ENCODE measurements at places on chromosomes 13 and 19.

GRCh38 chr13:95547531-95548167 lies 4.9 kb upstream of the CLDN10 start:
- H3K4me3 ChIP-seq = no peak overlapping the region
- peaks cover 27% of the 10 kb centered on the region for H3K27me3 ChIP-seq
- no peak for DNase-seq
- no peak overlapping the region for H3K27ac ChIP-seq
- H3K36me3 ChIP-seq = no peaks in the 10 kb centered on the region
- H3K4me1 ChIP-seq = peaks cover 5% of the 10 kb centered on the region

- peak overlapping the region; percentile 97 for H3K27ac ChIP-seq
- peak; percentile 58 for DNase-seq
- H3K27me3 ChIP-seq = peaks cover 22% of the 10 kb centered on the region
- peak overlapping the region; percentile 99 for H3K4me3 ChIP-seq
- H3K36me3 ChIP-seq = peaks cover 47% of the 10 kb centered on the region
- peaks cover 65% of the 10 kb centered on the region for H3K4me1 ChIP-seq
These were observed 622 bp downstream of the RASA3 start for GRCh38 chr13:114131583-114132418.

- H3K27ac ChIP-seq = peak overlapping the region; percentile 87
- H3K36me3 ChIP-seq = peaks cover 4% of the 10 kb centered on the region
- DNase-seq = no peak
- peaks cover 2% of the 10 kb centered on the region for H3K27me3 ChIP-seq
- peaks cover 31% of the 10 kb centered on the region for H3K4me1 ChIP-seq
- peak overlapping the region; percentile 93 for H3K4me3 ChIP-seq
These were observed 504 bp upstream of the VWA8 start for GRCh38 chr13:41961466-41961760.

- H3K27me3 ChIP-seq = no peaks in the 10 kb centered on the region
- no peak overlapping the region for H3K4me3 ChIP-seq
- H3K36me3 ChIP-seq = peaks cover 1% of the 10 kb centered on the region
These were observed 4.9 kb downstream of the ZAR1L start for GRCh38 chr13:32310134-32310706.

GRCh38 chr19:5356428-5356827 lies 15.8 kb upstream of the PTPRS start:
- H3K27ac ChIP-seq = no peak overlapping the region
- no peak overlapping the region for H3K4me3 ChIP-seq
- peaks cover 10% of the 10 kb centered on the region for H3K27me3 ChIP-seq
- H3K36me3 ChIP-seq = no peaks in the 10 kb centered on the region
- DNase-seq = no peak

GRCh38 chr13:52006523-52007245 lies 4.6 kb downstream of the ATP7B start:
- H3K27ac ChIP-seq = no peak overlapping the region
- DNase-seq = no peak
- peaks cover 8% of the 10 kb centered on the region for H3K4me1 ChIP-seq
- no peak overlapping the region for H3K4me3 ChIP-seq
- no peaks in the 10 kb centered on the region for H3K36me3 ChIP-seq

DNA sequence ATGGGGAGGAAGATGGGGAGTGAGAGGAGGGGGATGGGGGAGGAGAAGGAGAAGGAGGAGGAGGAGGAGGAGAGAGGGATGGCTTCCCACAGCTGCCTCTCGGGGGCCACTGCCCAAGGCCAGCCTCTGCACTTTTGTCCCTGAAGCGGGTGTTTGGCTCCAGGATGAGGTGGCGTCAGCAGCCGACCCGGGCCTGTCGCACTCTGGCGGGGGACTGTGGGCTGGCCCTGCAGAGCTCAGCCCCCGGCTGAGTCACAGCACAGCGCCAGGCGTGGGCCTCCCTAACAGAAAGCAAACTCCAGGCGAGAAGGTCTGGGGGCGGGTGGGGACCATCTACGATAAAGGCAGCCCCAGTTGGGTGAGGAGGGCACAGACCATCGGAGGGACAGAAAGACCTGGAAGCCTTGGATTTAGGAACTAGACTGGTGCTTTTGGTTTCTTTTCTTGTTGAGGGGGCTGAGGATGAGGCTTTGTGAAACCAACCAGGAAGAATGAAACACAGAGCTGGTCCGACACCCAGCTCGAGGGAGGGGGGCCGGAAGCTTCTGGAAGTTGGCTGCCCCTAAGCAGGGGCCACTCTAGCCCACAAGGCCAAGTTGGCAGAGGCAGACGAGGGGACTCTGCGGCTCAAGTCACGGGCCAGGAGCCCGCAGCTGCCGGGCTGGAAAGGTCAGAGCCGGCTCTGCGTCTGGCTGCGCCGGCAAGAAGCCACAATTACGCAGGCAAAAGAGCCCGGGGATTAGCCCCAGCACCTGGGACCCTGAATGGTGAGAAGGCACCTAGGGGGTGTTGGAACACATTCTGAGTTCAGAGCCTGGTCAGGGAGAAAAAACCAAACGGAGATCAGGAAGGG lies 18.2 kb downstream of the LSM4 start:
- H3K27ac ChIP-seq = peak overlapping the region; percentile 99
- DNase-seq = peak; percentile 87
- H3K4me1 ChIP-seq = peaks cover 50% of the 10 kb centered on the region
- H3K4me3 ChIP-seq = peak overlapping the region; percentile 94

GRCh38 chr13:36806102-36806501 lies 12.9 kb upstream of the RFXAP start:
- H3K4me3 ChIP-seq = no peak overlapping the region
- no peak overlapping the region for H3K27ac ChIP-seq
- H3K36me3 ChIP-seq = no peaks in the 10 kb centered on the region
- no peaks in the 10 kb centered on the region for H3K4me1 ChIP-seq
- DNase-seq = no peak

GRCh38 chr13:99151516-99151915 lies 49.1 kb upstream of the UBAC2 start:
- H3K36me3 ChIP-seq = no peaks in the 10 kb centered on the region
- H3K4me1 ChIP-seq = peaks cover 7% of the 10 kb centered on the region
- no peak overlapping the region for H3K4me3 ChIP-seq
- H3K27me3 ChIP-seq = peaks cover 2% of the 10 kb centered on the region

DNA sequence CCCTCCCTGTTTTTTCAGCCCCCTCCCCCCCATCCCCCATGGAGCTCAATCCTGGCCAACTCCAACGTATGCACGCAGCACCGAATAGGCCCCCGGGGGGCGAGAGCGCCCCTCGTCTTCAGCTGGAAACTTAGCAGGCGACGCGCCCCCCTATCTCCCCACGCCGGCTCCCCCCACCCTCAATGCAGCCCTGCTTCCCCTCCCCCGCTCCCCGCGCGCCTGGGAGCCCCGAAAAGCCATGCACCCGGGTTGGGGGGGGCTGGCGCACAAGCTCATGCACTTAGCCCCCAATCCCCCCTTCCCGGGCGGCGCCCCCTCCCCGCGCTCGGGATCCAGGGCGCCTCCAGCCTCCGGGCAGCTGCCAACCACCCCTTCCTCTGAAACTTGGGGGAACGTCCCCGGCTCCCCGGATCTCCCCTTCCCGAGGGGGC lies 508 bp downstream of the ZBTB7A start:
- peak overlapping the region; percentile 52 for H3K27ac ChIP-seq
- peaks cover 3% of the 10 kb centered on the region for H3K27me3 ChIP-seq
- peaks cover 6% of the 10 kb centered on the region for H3K36me3 ChIP-seq
- H3K4me1 ChIP-seq = peaks cover 38% of the 10 kb centered on the region
- no peak for DNase-seq

DNA sequence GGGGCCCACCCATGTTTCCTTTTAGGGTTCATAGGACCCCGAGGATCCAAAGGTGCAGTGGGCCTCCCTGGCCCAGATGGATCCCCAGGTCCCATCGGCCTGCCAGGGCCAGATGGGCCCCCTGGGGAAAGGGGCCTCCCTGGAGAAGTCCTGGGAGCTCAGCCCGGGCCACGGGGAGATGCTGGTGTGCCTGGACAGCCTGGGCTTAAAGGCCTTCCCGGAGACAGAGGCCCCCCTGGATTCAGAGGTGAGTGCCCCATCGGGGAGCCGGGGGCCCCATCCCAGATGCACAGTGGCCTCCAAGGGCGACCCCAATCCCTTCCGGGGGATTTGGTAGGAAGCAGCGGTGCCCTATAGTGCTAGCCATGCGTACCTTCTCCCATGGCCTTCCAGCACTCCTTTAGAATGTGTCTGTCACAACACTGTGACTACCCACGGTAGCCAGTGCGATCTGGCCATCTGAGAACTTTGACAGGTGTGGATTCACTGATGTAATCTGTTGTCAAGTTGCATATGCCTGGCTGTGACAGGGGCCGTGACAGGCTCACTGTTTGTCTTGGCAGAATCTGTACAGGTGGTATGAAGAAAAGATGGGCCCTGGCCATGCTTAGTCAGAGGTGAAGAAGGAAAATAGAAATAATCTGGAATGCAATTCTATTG lies 88.5 kb downstream of the RAB20 start:
- no peak overlapping the region for H3K4me3 ChIP-seq
- DNase-seq = no peak
- H3K27me3 ChIP-seq = peaks cover 24% of the 10 kb centered on the region
- no peaks in the 10 kb centered on the region for H3K36me3 ChIP-seq
- H3K4me1 ChIP-seq = peaks cover 2% of the 10 kb centered on the region

DNA sequence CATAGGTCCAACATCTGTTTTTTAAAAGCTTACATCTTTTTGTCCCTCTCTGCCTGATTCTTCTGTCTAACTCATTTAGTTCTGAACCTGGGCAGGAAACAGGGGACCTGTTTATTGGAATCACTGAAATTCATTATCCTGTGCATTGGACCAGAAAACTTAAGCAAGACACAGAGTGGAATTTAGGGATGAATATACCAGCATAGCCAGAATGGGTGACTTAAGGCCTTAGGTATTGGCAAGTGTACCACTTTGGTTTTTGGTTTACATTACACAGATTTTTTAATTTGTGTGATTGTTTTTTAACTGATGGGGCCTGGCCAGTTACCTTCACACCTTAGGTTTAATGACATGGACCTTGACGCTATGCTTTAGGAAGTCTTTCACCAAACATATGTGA lies 232.5 kb downstream of the GPC5 start:
- H3K27ac ChIP-seq = no peak overlapping the region
- no peak overlapping the region for H3K4me3 ChIP-seq
- no peak for DNase-seq
- no peaks in the 10 kb centered on the region for H3K36me3 ChIP-seq

- H3K27me3 ChIP-seq = peaks cover 39% of the 10 kb centered on the region
- no peak for DNase-seq
- no peak overlapping the region for H3K27ac ChIP-seq
- H3K4me1 ChIP-seq = peaks cover 4% of the 10 kb centered on the region
- no peaks in the 10 kb centered on the region for H3K36me3 ChIP-seq
These were observed 2.2 kb upstream of the SERP2 start for GRCh38 chr13:44371421-44371820.

DNA sequence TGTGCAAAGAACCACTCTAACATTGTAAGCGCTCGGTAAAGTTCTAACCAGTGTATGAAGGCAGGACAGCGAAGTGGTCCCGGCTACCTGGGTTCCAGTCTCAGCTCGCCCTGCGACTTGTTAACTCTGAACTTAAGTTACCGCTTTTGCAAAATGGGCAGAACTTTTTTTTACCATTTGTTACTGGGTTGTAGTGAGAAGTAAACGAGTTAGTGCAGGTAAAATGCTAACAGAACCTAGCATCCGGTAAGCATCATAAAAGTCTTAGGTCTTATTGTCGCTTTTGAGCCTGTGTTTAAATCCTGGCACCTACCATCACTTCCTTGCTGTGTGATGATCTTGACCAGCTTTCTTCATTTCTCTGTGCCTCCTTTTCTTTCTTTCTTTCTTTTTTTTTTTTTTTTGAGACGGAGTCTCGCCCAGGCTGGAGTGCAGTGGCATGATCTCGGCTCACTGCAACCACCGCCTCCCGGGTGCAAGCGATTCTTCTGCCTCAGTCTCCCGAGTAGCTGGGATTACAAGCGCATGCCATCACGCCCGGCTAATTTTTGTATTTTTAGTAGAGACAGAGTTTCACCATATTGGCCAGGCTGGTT lies 734 bp upstream of the TRMT1 start:
- peak overlapping the region; percentile 92 for H3K27ac ChIP-seq
- H3K4me1 ChIP-seq = peaks cover 52% of the 10 kb centered on the region
- H3K36me3 ChIP-seq = peaks cover 10% of the 10 kb centered on the region
- DNase-seq = no peak
- peak overlapping the region; percentile 90 for H3K4me3 ChIP-seq
- H3K27me3 ChIP-seq = no peaks in the 10 kb centered on the region

DNA sequence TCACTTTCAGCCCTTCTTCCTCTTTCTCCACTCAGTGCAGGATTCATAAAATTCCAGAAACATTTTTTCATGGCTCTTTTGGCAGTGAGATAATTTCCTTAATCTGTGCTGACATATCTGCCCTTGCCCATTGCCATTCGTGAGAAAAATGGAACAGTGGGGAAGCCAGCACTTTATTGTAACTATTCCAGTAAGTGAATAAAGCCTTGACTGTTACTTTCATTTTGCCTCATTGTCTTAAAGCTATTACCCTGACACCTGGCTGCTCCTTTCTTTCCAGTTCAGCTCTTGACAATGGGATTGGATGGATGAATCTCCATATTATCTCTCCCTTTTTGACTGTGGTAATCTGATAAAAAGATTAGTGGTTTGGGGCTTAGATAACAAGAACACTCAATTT lies 1068.1 kb upstream of the PCDH20 start:
- H3K27me3 ChIP-seq = no peaks in the 10 kb centered on the region
- no peaks in the 10 kb centered on the region for H3K4me1 ChIP-seq
- no peak overlapping the region for H3K4me3 ChIP-seq
- no peak for DNase-seq

- H3K27ac ChIP-seq = no peak overlapping the region
- H3K27me3 ChIP-seq = peaks cover 16% of the 10 kb centered on the region
- H3K4me3 ChIP-seq = no peak overlapping the region
- no peaks in the 10 kb centered on the region for H3K36me3 ChIP-seq
- no peak for DNase-seq
- no peaks in the 10 kb centered on the region for H3K4me1 ChIP-seq
These were observed 46.8 kb upstream of the URAD start for GRCh38 chr13:28035146-28035782.

- no peak for DNase-seq
- no peaks in the 10 kb centered on the region for H3K36me3 ChIP-seq
- H3K27ac ChIP-seq = no peak overlapping the region
These were observed 118.7 kb upstream of the GJB6 start for GRCh38 chr13:20350819-20351218.

GRCh38 chr19:2983351-2984214 lies 6.2 kb downstream of the TLE6 start:
- no peaks in the 10 kb centered on the region for H3K4me1 ChIP-seq
- no peak overlapping the region for H3K4me3 ChIP-seq
- no peak for DNase-seq
- H3K27me3 ChIP-seq = peaks cover 61% of the 10 kb centered on the region
- H3K36me3 ChIP-seq = no peaks in the 10 kb centered on the region
- H3K27ac ChIP-seq = no peak overlapping the region

DNA sequence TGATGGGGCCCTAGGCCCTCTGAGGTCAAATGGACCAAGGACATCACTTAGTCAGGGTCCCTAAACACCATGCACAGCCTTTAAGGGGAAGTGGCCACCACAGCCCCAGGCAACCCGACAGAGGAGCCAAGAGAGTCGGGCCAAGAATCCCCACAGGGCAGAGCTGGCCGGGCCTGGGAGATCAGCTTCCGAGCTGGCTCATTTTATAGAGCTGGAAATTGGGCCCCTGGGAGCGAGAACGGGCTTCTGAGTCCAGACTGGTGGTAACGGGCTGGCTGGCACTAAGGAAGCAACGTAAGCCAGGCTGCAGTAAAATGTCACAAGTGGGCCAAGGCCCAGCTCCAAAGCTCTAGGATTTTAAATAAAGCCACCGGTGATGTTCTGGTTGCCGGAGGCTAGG lies 51.1 kb downstream of the HSPH1 start:
- no peak for DNase-seq
- no peak overlapping the region for H3K27ac ChIP-seq
- no peaks in the 10 kb centered on the region for H3K4me1 ChIP-seq
- peaks cover 42% of the 10 kb centered on the region for H3K27me3 ChIP-seq
- no peaks in the 10 kb centered on the region for H3K36me3 ChIP-seq
- H3K4me3 ChIP-seq = no peak overlapping the region
